ENCODE measurements at places on chromosomes 4 and X. TPM values are rescaled to one million over a fixed set of nuclear protein-coding genes. Genes with fewer than 3 reads are reported as not detected.

GRCh38 chr4:80011636-80012236, 61.3 kb downstream of the ANTXR2 start:
- DNase-seq = no peak

GRCh38 chrX:124001581-124001980, 40.1 kb downstream of the STAG2 start:
- DNase-seq = no peak

- no peak for DNase-seq
These were observed 328.2 kb downstream of the DTHD1 start for GRCh38 chr4:36609661-36610060.

DNA sequence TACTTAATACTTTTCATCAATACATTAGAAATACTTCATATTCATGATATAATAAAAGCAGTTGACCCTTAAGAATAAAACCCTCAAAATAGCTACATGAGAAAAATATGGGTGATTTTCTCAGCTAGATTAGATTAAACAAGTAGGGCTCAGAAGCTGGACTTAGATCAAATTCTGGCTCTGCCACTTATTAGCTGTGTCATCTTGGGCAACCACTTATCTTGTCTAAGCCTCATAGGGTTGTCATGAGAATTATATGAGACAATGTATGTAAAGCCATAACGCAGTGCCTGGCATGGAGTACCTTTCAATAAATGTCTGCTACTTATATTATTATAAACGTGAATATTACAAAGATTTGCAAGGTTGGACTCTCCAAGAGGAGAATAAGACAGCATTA, 84.3 kb upstream of the PGRMC2 start:
- no peak for DNase-seq

DNA sequence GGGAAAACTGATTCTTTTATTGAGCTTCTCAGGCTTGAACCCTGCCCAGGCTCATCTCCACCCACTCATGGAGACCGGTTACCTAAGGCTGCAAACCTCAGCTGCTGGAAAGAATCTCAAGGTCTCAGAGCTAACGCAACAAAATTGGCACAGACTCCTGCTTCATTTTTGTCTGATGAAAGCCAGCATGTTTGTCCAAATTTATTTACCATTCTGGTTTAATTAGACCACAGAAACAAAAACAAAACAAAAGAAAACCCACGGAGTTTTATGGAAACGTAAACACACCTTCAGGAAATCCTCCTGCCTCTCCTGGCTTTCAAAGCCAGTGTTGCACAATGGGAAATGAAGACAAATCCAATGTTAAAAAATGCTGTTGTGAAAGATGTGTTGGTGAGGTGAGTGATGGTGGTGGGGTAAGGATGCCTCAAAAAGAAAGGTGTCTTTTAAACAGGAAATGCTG, 56.4 kb upstream of the PDLIM3 start:
- no peak for DNase-seq

- no peak for DNase-seq
These were observed 19.0 kb upstream of the PACRGL start for GRCh38 chr4:20681271-20681670.

DNA sequence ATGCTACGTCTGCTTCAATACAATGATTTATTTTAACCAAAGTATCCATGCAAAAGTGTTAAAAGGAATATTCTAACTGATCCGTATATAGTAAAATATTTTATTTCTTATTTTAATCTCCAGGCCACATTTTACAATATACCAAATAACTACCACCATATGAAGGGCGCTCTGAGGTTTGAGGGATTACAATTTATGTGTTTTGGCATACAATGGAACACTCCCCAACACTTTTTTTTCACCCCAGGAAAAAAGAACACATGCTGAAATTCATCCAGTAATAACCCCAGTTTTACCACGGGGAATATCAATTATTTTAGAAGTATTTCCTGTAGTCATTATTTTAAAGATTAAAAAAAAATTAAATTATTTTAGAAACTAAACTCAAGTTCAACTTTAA, 65.4 kb downstream of the APBB2 start:
- no peak for DNase-seq

- no peak for DNase-seq
These were observed 741.3 kb downstream of the PCDH7 start for GRCh38 chr4:31461421-31461820.

SRPK3 gene
- total RNA-seq = 25.8 TPM

TRPC5OS gene
- total RNA-seq = 0.15 TPM

FAM47A gene
- total RNA-seq = not detected

F8A2 gene
- not detected for total RNA-seq

GRCh38 chr4:4326166-4326565, 36.1 kb downstream of the ZBTB49 start:
- no peak for DNase-seq

DNA sequence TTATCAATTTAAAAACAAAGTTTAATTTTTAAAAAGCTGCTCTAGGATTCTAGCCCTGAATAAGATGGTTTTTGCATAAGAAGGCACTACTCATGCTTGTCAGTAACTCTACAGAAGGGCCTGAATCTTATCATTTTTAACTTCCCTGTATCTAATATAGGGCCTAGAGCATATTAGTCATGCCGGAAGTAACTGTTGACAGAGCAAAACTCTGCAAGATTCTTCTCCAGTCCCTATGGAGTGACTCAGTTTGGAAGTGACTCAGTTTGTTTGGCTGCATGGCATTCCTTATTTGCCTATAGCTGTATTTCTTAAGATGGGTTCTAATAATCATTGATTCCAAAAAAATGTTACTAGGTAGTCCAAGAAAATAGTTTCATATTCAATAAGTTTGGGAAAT, 431.8 kb upstream of the HTR2C start:
- no peak for DNase-seq

DNA sequence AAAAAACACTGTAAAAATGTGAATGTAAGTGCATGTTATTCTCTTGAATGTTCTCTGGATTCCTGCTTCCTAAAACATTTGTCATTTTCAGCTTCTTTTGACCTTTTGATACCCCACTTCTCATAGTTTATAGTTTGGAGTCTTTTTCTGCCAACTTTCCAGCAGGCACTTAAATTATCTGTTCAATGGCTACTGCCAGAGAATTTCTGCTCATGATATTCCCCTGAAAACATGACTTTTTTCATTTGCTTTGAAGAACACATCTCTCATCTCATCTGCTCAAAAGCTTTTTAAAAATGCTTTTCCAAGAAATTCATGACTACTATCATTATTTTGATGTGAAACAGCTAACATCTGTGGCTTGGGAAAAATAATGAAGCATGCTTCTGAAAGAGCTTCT, 269.7 kb upstream of the PCDH7 start:
- DNase-seq = no peak

DNA sequence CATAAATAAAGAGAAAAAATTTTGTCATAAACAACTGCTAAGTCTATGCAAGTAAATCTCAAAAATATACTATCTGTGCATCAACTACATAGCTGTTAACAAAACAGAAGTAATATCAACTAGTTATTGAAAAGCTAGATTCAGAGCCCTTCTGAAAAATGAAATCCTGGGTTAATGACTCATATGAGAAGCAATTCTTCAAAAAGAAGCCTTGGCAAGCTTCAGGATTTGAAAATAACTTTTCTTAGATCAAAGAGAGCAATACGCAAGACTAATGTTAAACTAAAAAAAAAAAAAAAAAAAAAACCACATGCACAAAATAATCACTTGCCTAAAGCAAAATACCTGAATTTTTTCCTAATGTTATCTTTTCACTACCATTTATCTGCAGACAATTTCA, 566.1 kb upstream of the BOD1L1 start:
- DNase-seq = no peak

GRCh38 chr4:38069271-38069760, 109.1 kb downstream of the PTTG2 start:
- DNase-seq = peak; percentile 57

TCEAL5 gene
- total RNA-seq = 0.50 TPM

- DNase-seq = peak; percentile 40
These were observed 36.7 kb downstream of the PJA1 start for GRCh38 chrX:69128588-69128987.

TMPRSS11A gene
- not detected for total RNA-seq

TRIM60 gene
- total RNA-seq = not detected

DNA sequence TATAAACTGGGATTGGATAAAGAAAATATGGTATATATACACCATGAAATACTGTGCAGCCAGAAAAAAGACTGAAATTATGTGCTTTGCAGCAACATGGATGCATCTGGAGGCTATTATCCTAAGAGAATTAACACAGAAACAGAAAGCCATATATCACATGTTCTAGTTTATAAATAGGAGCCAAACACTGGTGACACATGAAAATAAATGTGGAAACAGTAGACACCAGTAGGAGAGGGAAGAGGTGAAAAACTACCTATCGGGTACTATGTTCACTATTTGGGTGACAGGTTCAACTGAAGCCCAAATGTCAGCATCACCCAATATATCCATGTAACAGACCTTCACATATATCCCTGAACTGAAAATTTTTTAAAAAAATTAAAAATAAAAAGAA, 725.1 kb downstream of the C4orf33 start:
- no peak for DNase-seq

DNA sequence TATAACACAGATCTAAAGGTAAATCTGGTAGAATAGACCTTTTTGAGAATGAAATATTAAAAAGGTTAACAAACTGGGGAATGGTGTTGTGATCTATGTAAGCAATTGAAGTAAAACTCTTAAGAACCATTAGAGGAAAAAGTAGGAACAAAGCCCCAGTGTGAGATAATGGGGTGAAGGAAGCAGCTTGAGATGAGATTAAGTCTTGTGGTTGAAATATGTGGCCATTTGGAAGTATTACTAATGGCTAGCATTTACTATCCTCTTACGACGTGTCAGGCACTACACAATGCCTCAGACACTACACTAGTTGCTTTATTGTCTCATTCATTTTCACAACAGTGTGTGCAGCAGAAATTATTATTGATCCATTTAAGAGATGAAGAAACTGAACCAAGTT, 25.9 kb upstream of the NDNF start:
- no peak for DNase-seq

DNA sequence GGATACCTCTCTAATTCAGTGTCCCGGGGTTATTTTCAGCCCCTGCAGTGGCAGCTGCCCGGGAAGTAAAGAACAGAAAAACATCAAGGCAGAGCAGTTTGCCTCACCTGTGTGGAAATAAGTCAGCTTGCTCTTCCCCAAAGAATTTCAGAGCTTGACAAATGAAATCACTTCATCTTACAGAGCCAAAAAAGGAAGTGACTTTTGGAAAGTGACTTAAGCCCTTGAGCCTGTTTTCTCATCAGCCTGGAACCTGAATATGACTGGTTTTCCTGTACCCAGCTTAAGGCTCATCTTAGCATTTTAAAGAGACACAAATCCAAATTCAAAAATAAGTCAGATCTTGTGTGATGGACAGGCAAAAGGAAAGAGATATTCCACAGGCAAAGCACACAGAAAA, 211.6 kb downstream of the RCHY1 start:
- no peak for DNase-seq

FAM9B gene
- not detected for total RNA-seq

DNA sequence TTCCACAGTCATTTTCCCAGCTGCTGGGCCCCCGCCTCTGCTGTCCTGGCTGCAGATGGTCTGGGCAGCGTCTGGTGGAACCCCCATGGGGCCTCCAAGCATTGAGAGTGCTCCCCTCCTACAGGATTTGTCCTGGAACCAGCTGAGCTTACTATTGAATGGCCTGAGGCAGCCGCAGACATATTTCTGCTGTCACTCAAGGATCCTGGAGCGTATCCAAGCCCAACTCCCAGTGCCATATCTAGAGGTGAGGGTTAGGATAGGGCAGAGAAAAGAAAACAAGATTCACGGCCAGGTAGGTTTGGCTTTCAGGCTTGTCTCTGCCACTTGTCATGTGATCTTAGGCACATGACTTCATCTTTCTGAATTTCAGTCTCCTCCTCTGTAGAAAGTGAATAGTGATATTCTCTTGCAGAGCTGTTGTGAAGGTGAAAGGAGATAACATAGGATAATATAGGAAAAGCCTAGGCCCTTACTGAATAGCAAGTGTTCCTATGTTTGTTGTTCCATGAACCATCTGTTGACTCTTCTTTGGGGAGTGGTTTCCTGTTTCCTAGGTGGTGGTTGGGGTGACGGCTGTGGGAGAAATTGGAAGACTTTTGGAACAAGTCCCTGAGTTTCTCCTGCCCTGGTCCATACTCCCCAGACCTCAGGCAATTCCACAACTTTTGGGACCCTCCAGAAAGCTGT, 52.3 kb downstream of the SEPSECS start:
- DNase-seq = peak; percentile 57

DNA sequence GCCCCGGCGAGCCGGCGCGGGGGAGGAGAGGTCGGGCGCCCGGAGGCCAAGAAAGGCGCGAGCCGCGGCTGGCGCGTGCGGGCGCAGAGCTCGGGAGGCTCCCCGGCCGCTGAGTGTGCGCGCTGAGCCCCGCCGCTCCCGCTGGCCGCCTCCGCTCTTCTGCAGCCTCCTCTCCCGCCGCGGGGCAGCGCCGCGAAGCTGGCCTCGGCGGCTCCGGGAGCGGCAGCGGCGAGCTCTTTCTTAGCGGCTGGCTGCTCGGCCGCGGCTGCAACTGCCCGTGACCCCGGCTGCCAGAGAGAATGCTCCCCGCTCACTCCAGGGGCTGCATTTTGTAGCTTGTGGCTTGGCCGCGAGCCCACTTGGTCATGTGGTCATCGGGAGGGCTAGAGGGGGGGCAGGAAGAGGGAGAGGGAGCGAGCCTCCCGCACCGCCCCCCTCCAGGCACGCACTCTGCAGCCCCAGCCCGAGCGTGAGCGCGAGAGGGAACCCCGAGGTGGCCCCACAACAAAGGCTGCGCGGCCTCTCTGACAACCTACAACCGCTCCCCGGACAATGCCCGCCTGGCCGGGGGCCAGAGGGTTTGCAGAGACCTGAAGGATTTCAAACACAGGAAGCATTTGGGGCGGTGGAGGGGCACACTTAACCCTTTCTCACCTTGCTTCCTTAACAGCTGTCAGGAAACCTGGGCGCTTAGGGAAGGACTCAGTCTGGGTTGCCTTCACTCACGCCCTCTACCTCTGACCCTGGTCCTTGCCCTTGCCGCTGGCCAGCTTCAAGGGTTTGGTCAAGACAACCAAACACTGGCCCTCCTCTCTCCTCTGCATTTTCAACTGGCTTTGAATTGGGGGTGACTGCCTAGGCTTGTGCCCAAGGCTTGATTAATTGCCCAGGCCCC, at the start of gene APLN:
Gene APLN (minus strand): TSS at position 305 of the 895 bp plus-strand sequence. CDS start 326 bp downstream, outside the sequence.
- peak; percentile 52 for DNase-seq

- no peak for DNase-seq
These were observed 738.6 kb upstream of the ADGRL3 start for GRCh38 chr4:60461551-60461950.

AADAT gene
- 1.5 TPM for total RNA-seq

GYG2 gene
- 24.8 TPM for total RNA-seq

DNA sequence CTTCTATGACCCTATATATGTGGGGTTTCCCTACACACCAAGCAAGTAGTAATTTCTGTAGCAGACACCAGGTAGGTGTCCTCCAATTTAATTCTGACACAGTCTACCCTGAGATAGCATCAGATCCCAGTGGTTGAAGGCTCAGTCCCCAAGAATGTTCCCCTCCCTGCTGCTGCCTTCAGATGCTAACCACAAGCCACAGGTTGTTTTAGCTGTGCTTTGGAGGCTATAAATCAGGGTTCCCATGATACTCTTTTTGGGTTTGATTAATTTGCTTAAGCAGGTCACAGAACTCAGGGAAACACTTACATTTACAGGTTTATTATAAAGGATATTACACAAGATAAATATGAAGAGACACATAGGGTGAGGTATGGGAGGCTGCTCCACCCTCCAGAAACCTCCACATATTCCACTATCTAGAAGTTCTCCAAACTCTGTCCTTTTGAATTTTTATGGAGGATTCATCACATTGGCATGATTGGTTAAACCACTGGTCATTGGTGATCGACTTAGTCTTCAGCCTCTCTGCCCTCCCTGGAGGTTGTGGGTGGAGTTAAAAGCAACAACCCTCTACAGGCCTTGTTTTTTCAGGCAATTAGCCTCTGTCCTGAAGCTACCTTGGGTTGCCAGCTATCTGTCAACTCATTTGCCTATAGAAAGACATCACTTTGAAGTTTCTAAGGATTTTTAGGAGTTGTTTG, 50.8 kb downstream of the GRIA2 start:
- DNase-seq = no peak

FRG1 gene
- total RNA-seq = 31.9 TPM

Measured in left cardiac atrium (tissue), 4 donors.